ENCODE measurements at places on chromosomes 5 and 9.
A peak's percentile ranks its signal among the peaks of the same experiment; 100 is the strongest.

DNA sequence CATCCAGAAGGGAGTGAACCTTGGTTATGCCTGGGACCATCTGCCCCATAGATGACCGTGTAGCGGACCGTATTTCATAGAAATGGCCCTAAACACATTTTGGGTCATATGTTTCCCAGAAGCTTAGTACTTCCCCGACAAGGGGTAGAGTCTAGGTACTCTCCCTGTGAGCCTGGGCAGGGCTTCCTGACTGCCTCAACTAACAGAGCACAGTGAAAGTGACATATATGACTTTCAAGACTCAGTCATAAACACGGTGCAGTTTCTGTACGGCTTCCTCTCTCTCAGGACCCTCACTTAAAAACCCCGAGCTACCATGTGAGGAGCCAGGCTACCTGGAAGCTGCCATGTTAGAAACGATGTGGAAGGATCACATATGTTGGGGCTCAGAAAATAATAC is 20.9 kb downstream of the C9orf57 start:
- H3K4me1 ChIP-seq = peaks cover 4% of the 10 kb centered on the region
- H3K27me3 ChIP-seq = peaks cover 6% of the 10 kb centered on the region
- peak; percentile 7 for DNase-seq
- H3K27ac ChIP-seq = no peak overlapping the region
- H3K36me3 ChIP-seq = no peaks in the 10 kb centered on the region

- no peaks in the 10 kb centered on the region for H3K4me1 ChIP-seq
- H3K36me3 ChIP-seq = peaks cover 9% of the 10 kb centered on the region
- no peak overlapping the region for H3K4me3 ChIP-seq
- H3K27me3 ChIP-seq = no peaks in the 10 kb centered on the region
Measured at GRCh38 chr5:37539459-37539858, 160.3 kb downstream of the WDR70 start.

DNA sequence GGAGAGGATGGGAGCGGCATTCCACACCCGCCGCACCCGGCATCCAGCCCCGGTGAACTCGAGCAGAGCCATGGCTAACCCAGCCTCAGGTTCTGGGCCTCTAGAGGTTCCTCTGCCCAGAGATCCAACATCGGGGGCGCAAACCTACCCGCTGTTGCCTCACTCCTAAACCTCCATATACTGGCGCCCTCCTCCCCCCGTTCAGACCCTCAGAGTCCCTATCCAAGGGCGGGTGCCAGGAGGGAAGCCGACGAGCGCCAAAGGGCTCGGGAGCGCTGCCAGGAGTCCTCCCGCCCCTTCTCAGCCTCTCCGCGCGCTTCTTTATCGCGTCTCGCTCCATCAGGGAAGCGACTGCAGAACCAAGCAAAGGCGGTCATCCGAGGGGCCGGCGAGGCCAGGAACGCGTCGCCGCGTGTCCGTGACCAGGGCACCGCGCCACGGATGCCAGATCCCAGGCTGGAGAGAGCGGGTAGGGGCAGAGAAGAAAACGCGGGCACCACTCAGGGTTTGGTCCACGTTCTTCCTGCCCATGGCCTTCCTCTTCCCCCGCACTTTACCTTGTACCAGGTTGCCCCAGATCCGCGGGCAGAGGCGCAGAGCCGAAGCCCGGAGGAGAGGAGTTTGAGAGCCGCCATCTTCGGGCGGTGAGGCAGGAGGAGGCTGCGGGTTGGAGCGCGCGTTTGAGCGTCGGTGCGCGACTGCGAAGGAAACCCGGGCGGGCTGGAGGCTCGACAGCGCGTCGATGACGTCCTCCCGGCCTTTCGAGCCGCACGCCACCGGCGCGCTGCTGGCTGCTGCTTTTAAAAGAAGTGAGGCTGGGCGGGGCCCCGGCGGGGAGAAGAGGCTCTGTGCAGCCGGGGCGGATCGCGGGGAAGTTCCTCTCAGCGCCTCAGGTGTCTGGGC is at the start of gene OXCT1:
TSS of gene OXCT1 (minus strand) at position 702 of the 903 bp plus-strand sequence. CDS start at position 635, 67 bp downstream.
- no peaks in the 10 kb centered on the region for H3K27me3 ChIP-seq
- H3K4me1 ChIP-seq = peaks cover 53% of the 10 kb centered on the region
- H3K27ac ChIP-seq = peak within 1 kb of the TSS; percentile 88
- H3K4me3 ChIP-seq = peak within 1 kb of the TSS; percentile 92
- peak; percentile 93 for DNase-seq

DNA sequence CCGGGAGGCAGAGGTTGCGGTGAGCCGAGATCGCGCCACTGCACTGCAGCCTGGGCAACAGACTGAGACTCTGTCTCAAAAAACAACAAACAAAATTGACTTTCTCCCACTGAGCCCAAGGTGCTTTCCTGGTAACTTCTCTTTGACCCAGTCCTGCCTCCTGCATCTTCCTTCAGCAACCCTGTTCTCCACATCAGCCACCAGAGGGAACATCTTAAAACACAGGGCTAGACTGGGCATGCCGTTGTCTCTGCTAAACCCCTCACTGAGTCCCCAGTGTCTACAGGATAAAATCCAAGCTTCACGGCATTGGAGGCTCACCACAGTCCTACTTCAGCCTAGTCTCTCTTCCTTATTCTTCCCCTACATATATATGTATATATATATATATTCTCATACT is 39.8 kb upstream of the KCNMB1 start:
- DNase-seq = no peak
- no peak overlapping the region for H3K4me3 ChIP-seq
- H3K36me3 ChIP-seq = no peaks in the 10 kb centered on the region

GRCh38 chr5:73615947-73616346 is 10.0 kb upstream of the ARHGEF28 start:
- H3K4me1 ChIP-seq = no peaks in the 10 kb centered on the region
- H3K27ac ChIP-seq = no peak overlapping the region
- H3K36me3 ChIP-seq = no peaks in the 10 kb centered on the region
- no peak overlapping the region for H3K4me3 ChIP-seq

DNA sequence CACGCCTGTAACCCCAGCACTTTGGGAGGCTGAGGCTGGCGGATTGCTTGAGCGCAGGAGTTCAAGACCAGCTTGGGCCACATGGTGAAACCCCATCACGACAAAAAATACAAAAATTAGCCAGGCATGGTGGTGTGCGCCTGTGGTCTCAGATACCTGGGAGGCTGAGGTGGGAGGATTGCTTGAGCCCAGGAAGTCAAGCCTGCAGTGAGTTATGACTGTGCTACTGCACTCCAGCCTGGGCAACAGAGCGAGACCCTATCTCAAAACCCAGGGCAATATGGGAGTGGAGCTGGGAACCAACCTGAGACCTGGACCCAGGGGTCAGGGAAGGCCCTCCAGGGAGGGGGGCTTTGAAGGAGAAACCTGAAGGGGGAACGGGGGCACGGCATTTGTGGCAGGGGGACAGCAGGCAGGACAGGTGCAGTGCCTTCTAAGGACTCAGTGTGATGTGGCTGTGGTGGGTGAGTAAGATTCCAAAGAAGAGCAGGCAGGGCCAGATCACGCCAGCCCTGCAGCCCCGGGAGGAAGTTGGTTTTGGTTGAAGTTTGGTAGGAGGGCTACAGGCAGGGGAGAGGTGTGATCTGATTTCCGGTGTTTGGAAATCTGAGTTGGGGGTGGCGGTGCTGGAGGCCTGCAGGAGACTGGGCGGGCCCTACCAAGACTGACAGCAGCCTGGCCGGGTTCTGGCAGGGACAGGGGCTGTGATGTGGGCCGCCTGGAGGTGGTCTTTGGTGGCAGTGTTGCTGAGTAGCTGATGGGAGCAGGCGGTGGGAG is 46.2 kb downstream of the NTNG2 start:
- DNase-seq = no peak
- no peak overlapping the region for H3K27ac ChIP-seq
- no peaks in the 10 kb centered on the region for H3K36me3 ChIP-seq
- H3K4me3 ChIP-seq = no peak overlapping the region
- H3K27me3 ChIP-seq = peaks cover 8% of the 10 kb centered on the region
- no peaks in the 10 kb centered on the region for H3K4me1 ChIP-seq

DNA sequence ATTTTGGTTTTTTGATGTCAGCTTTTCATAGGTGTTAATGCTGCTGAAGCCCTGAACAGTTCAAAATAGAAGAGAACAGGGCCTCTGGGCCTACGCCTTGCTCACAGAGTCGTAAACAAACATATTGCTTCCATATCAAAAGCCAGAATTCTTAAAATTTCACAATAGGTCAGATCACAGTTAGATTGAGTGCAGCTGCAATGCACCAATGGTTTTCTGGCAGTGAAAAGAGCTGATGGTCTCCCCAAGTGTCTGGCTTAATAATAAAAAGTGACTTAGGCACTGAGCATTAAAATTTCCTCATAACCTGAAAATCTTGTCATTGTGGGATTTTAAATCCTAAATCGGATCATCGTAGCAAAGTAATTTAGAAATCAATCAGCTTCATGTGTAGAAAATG is 493.0 kb downstream of the CAAP1 start:
- DNase-seq = no peak
- no peaks in the 10 kb centered on the region for H3K27me3 ChIP-seq
- no peak overlapping the region for H3K4me3 ChIP-seq
- H3K36me3 ChIP-seq = no peaks in the 10 kb centered on the region
- H3K4me1 ChIP-seq = no peaks in the 10 kb centered on the region

- peaks cover 4% of the 10 kb centered on the region for H3K4me1 ChIP-seq
- no peaks in the 10 kb centered on the region for H3K27me3 ChIP-seq
- H3K4me3 ChIP-seq = no peak overlapping the region
- no peak for DNase-seq
Measured at GRCh38 chr9:89361816-89362646, 43.7 kb downstream of the SECISBP2 start.

GRCh38 chr5:31731016-31731415 is 92.1 kb downstream of the PDZD2 start:
- H3K36me3 ChIP-seq = no peaks in the 10 kb centered on the region
- no peak overlapping the region for H3K27ac ChIP-seq
- no peaks in the 10 kb centered on the region for H3K4me1 ChIP-seq
- no peak overlapping the region for H3K4me3 ChIP-seq
- no peaks in the 10 kb centered on the region for H3K27me3 ChIP-seq

GRCh38 chr5:76831110-76831452 is 12.3 kb downstream of the F2RL1 start:
- no peak overlapping the region for H3K27ac ChIP-seq
- DNase-seq = peak; percentile 64
- no peak overlapping the region for H3K4me3 ChIP-seq
- no peaks in the 10 kb centered on the region for H3K27me3 ChIP-seq
- peaks cover 8% of the 10 kb centered on the region for H3K4me1 ChIP-seq

DNA sequence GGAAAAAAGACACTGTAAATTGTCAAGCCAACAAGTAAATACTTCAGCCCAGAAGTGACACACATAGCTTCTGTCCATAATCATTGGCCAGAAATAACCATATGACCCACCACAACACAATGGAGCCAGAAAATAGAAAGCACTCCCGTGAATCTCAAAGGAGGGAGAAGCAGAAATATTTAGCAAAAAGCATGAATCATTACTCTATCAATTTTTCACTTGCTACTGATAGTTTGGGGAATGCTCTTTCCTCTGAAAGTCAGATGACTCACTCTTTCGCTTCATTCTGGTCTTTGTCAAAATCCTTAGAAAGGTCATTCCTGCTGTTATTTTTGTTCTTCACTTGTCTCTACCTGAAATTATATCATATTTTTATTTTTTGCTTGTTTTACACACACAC is 312.6 kb downstream of the TMEM232 start:
- H3K4me1 ChIP-seq = peaks cover 11% of the 10 kb centered on the region
- no peak for DNase-seq
- no peaks in the 10 kb centered on the region for H3K27me3 ChIP-seq
- no peak overlapping the region for H3K27ac ChIP-seq

DNA sequence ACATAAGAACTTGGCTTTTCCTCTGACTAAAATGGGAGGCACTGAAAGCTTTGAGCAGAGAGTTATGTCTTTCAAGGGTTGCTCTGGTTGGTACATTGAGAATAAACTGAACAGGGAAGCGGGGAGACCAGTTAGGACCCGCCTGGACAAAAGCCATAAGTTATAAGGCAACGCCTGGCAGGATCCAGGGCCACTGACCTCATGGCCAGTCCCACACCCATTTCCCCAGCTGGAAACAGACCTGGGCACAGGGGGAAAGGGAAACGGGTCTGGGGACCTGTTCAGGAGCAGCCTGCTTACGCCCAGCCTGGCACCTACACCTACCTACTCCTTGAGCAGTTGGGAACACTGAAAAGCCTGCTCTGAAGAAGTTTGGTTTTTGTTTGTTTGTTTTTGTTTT is 1.3 kb downstream of the SPINK4 start:
- no peaks in the 10 kb centered on the region for H3K36me3 ChIP-seq
- no peaks in the 10 kb centered on the region for H3K4me1 ChIP-seq
- H3K4me3 ChIP-seq = no peak overlapping the region
- DNase-seq = no peak
- no peak overlapping the region for H3K27ac ChIP-seq

- no peak for DNase-seq
- no peak overlapping the region for H3K27ac ChIP-seq
- H3K4me3 ChIP-seq = no peak overlapping the region
- H3K4me1 ChIP-seq = no peaks in the 10 kb centered on the region
- H3K27me3 ChIP-seq = no peaks in the 10 kb centered on the region
Measured at GRCh38 chr5:143576711-143577484, 173.4 kb upstream of the NR3C1 start.

GRCh38 chr5:107364443-107365319 is 306.1 kb downstream of the EFNA5 start:
- no peak overlapping the region for H3K27ac ChIP-seq
- no peak for DNase-seq
- H3K4me3 ChIP-seq = no peak overlapping the region
- no peaks in the 10 kb centered on the region for H3K36me3 ChIP-seq
- no peaks in the 10 kb centered on the region for H3K27me3 ChIP-seq

DNA sequence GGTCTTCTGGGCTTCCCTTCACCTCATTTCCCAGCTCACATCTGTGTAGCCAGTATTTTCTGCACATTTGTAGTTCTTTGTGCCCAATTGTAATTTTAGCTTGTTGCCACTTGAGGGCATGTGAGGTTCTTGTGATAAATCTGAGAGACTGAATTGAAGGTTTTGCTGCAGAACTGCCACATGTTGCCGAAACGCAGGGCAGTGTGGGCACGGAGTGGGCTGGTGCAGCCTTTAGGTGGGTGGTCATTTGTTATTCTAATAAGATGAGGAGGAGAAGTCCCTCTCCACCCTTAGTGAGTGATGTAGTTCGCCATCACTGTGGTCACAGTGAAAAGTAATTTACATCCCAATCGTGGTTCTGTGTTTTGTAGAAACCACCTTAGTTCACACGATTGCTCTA is 21.2 kb downstream of the OTULIN start:
- H3K27me3 ChIP-seq = no peaks in the 10 kb centered on the region
- H3K36me3 ChIP-seq = peaks cover 57% of the 10 kb centered on the region
- peak; percentile 55 for DNase-seq

GRCh38 chr9:7146582-7146981 is 388.8 kb downstream of the KDM4C start:
- DNase-seq = no peak
- no peaks in the 10 kb centered on the region for H3K27me3 ChIP-seq
- no peak overlapping the region for H3K27ac ChIP-seq
- peaks cover 40% of the 10 kb centered on the region for H3K4me1 ChIP-seq
- H3K36me3 ChIP-seq = peaks cover 16% of the 10 kb centered on the region
- no peak overlapping the region for H3K4me3 ChIP-seq

- H3K27me3 ChIP-seq = no peaks in the 10 kb centered on the region
- H3K27ac ChIP-seq = no peak overlapping the region
- no peak for DNase-seq
Measured at GRCh38 chr9:98157372-98157771, 35.1 kb downstream of the CORO2A start.

- H3K27me3 ChIP-seq = peaks cover 2% of the 10 kb centered on the region
- no peak for DNase-seq
- H3K4me3 ChIP-seq = no peak overlapping the region
Measured at GRCh38 chr5:66647146-66647856, 51.1 kb downstream of the MAST4 start.

GRCh38 chr9:35163413-35163812 is 1.6 kb downstream of the UNC13B start:
- peaks cover 3% of the 10 kb centered on the region for H3K27me3 ChIP-seq
- no peak for DNase-seq
- no peak overlapping the region for H3K27ac ChIP-seq
- no peaks in the 10 kb centered on the region for H3K36me3 ChIP-seq
- peaks cover 23% of the 10 kb centered on the region for H3K4me1 ChIP-seq

GRCh38 chr9:120791161-120791560 is 2.1 kb downstream of the FBXW2 start:
- H3K4me3 ChIP-seq = no peak overlapping the region
- H3K27ac ChIP-seq = peak overlapping the region; percentile 36
